ENCODE measurements at places on chromosomes 7 and 10.

DNA sequence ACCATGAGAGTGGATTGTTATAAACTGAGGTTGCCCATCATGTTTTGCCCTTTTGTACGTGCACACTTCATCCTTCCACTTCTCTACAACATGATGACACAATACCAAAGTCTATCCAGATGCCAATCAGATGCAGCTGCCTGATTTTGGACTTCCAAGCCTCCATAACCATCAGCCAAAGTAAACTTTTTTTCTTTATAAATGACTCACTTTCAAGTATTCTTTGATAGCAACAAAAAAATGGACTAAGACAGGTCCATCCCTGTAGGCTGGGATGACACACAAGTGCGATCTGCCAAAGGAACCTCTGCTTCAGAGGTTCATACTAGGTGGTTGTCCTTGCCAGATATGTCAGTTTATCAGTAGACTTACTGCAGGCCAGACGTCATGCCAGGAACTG lies 320.2 kb upstream of the FZD1 start:
- no peaks in the 10 kb centered on the region for H3K4me1 ChIP-seq
- H3K4me3 ChIP-seq = no peak overlapping the region
- no peak overlapping the region for H3K27ac ChIP-seq
- no peak for DNase-seq

DNA sequence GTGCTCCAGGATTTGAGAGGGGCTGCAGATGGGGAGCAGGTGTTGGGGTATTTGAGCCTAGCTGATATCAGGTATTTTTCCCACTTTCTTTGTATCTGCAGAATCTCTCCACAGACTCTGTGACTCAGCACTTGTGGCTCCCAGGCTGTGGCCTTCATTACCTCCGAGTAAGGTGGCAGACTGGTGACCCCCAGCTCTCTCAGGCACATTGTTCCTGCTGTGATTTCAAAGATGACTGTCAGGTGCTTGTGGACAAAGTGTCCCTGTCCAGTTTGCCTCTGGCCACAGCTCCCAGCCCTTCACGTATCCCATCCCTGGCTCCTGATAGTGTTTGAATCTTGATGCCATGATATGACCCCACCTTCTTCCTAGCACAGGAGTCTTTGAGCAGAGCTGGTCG lies 396.8 kb upstream of the PODXL start:
- H3K36me3 ChIP-seq = no peaks in the 10 kb centered on the region
- no peak for DNase-seq
- H3K4me3 ChIP-seq = no peak overlapping the region
- no peak overlapping the region for H3K27ac ChIP-seq

DNA sequence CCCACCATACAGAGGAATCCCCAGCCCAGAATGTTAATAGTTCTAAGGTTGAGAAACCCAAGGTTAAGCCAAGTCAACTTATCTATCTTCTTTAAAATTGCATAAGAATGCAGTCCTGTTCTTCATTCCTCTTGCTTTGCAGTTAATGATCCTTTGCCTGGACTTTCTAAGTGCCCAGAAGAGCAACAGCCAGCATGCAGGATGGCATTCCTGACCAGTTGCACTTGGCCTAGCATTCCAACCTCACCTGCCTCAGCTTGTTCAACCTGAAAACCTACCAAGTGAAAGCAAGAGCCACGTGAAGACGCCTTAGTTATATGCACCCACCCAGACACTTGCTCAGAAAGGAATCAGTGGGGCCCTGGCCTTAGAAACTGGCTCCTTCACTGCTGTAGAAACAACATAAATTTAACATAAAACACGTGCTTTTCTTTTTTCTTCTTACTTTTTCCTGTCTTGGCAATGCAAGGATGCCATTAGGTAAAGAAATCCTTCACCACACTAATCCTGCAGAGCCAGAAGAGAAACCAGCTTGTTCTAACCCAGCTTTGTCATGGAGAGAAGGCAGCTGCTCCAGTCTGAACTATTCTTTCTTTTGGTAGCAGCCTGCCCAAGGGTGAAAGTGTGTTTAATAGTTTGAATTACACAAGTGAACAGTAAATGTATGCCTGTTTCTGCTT lies 25.0 kb downstream of the EGFR start:
- H3K27me3 ChIP-seq = no peaks in the 10 kb centered on the region
- H3K4me1 ChIP-seq = no peaks in the 10 kb centered on the region
- H3K36me3 ChIP-seq = no peaks in the 10 kb centered on the region
- no peak for DNase-seq

DNA sequence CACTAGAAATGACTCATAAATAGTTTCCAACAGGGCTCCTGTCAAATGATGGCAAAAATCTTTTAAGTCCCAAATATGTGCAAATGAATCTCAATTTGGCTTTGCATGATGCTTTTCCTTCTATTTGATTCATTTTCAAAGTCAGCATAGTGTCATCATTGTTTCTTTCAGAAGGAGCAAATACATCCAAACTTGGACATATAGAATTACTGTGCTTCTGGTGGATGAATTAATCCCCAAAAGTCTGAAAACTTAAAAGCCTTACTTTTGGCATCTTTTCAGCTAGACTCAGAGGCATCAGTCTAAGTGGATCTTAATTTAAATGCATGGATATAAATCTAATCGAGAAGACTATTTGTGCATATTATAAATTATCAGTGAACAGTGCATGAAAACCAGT lies 578.1 kb upstream of the FZD8 start:
- H3K36me3 ChIP-seq = no peaks in the 10 kb centered on the region
- no peak overlapping the region for H3K27ac ChIP-seq
- H3K27me3 ChIP-seq = no peaks in the 10 kb centered on the region
- no peak for DNase-seq
- H3K4me3 ChIP-seq = no peak overlapping the region
- H3K4me1 ChIP-seq = no peaks in the 10 kb centered on the region

DNA sequence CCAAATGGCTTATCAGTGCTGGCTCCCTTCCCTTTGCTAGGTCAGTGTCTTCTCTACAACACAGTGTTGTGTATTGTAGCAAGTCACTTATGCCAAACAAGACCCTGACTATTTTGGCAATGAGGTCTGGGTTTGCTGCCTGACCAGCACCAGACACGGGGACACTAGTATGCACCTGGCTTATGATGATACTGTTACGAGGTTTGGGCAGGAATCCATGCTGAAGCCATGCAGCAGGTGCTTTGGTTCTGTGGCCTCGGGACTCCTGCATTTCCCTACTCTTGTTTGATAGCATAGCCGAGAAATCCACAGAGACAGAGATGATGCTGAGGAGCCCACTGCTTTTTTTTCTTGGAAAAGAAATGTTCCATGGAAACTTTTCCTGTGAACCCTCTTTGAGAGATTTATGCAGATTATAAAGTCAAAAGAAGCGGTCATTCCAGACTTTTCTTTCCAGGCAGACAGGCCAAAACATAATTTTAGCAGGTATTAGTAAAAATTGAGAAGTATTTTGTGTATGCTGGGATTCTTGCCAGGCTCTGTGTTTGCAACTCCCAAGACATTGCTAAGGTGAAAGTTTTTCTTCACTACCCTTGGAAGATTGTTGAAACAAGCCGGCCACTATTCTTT lies 291.1 kb downstream of the BBS9 start:
- H3K27ac ChIP-seq = no peak overlapping the region
- no peaks in the 10 kb centered on the region for H3K4me1 ChIP-seq
- no peak for DNase-seq
- H3K27me3 ChIP-seq = no peaks in the 10 kb centered on the region
- peaks cover 2% of the 10 kb centered on the region for H3K36me3 ChIP-seq

- no peak for DNase-seq
- H3K36me3 ChIP-seq = peaks cover 2% of the 10 kb centered on the region
These were observed 40.5 kb upstream of the CDK6 start for GRCh38 chr7:92876836-92877235.

- DNase-seq = no peak
- H3K36me3 ChIP-seq = no peaks in the 10 kb centered on the region
- no peak overlapping the region for H3K4me3 ChIP-seq
- H3K4me1 ChIP-seq = no peaks in the 10 kb centered on the region
- H3K27me3 ChIP-seq = peaks cover 39% of the 10 kb centered on the region
- H3K27ac ChIP-seq = no peak overlapping the region
These were observed 33.1 kb downstream of the HABP2 start for GRCh38 chr10:113585949-113586348.

- H3K36me3 ChIP-seq = peaks cover 3% of the 10 kb centered on the region
- H3K4me3 ChIP-seq = no peak overlapping the region
- no peak overlapping the region for H3K27ac ChIP-seq
- H3K4me1 ChIP-seq = peaks cover 21% of the 10 kb centered on the region
- H3K27me3 ChIP-seq = no peaks in the 10 kb centered on the region
These were observed 11.5 kb downstream of the TPK1 start for GRCh38 chr7:144824360-144824759.

GRCh38 chr7:114095885-114096284 lies 177.1 kb upstream of the PPP1R3A start:
- H3K4me1 ChIP-seq = no peaks in the 10 kb centered on the region
- peaks cover 22% of the 10 kb centered on the region for H3K27me3 ChIP-seq
- no peaks in the 10 kb centered on the region for H3K36me3 ChIP-seq

GRCh38 chr10:67033878-67034277 lies 108.0 kb downstream of the LRRTM3 start:
- no peak for DNase-seq
- H3K4me1 ChIP-seq = no peaks in the 10 kb centered on the region
- H3K4me3 ChIP-seq = no peak overlapping the region
- no peaks in the 10 kb centered on the region for H3K27me3 ChIP-seq
- no peaks in the 10 kb centered on the region for H3K36me3 ChIP-seq
- no peak overlapping the region for H3K27ac ChIP-seq

DNA sequence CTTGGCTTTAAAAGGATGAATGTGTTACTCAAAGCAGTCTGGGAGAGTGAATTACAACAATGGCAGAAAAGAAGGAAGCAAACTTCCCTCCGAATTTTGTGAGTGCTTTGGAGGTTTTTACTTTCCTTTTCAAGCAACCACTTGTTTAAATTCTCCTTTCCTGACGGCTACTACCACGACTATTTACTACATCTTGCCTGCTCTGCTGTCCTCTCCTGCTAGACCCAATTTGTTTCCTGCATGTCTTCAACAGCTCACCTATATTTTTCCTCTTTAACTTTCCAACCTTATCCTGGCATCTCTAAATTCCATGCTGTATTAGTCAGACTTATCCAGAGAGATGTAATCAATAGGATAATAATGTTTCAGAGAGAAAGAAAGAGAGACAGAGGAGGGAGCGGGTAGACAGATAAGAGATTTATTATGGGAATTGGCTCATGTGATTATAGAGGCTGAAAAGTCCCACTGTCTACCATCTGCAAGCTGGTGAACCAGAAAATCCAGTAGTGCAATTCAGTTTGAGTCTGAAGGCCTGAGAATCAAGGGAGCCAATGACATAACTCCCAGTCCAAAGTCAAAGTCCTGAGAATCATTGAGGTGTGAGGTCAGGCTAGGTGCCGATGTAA lies 42.8 kb upstream of the SLC13A1 start:
- no peaks in the 10 kb centered on the region for H3K4me1 ChIP-seq
- H3K27ac ChIP-seq = no peak overlapping the region
- H3K27me3 ChIP-seq = no peaks in the 10 kb centered on the region
- no peaks in the 10 kb centered on the region for H3K36me3 ChIP-seq

GRCh38 chr10:127492607-127493250 lies 56.4 kb upstream of the NPS start:
- no peak for DNase-seq
- H3K4me3 ChIP-seq = no peak overlapping the region
- H3K27me3 ChIP-seq = peaks cover 8% of the 10 kb centered on the region
- H3K36me3 ChIP-seq = no peaks in the 10 kb centered on the region

GRCh38 chr10:32163071-32163761 lies 107.0 kb upstream of the KIF5B start:
- H3K36me3 ChIP-seq = no peaks in the 10 kb centered on the region
- peaks cover 20% of the 10 kb centered on the region for H3K27me3 ChIP-seq
- H3K27ac ChIP-seq = no peak overlapping the region
- no peaks in the 10 kb centered on the region for H3K4me1 ChIP-seq
- DNase-seq = no peak
- H3K4me3 ChIP-seq = no peak overlapping the region
